Activated CD4-positive, CD25-positive, alpha-beta regulatory T cell (primary cell): ENCODE measurements at places on chromosomes 2 and 18.

DNA sequence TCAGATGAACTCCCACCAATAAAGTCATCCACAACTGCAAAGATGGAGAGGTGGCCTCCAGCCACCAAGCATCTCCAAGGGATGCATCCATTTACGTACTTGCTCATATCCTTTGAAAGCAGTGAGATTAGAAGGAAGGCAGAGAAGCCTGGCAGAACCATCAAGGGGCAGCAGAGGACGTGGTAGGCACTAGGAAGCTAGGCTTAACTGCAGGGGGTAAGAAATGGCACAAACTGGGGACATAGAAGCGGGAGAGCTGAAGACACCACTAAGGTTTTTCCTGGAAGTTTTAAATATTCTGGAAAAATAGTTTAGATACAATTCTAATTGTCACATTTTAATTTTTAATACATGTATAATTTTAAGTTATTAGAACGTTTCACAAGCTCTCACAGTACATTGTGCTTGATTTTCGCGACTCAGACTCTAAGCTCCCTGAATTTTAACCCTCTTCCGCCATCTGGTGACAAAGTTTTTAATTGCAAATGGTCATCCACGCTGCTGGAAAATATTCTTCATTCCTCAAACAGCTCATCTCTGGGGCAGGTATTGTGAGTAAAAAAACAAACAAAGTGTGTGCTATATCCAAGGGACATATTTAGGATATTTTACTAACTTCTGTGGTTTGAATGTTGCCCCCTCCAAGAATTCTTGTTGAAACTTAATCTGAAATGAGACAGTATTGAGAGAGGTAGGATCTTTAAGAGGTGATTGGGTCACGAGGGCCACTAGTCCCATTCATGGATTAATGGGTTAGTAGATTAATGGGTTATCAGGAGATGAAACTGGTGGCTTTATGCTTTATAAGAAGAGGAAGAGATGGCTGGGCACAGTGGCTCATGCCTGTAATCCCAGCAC, 1.6 kb upstream of the PSTPIP2 start:
- DNase-seq: no peak

- DNase-seq: peak; percentile 33
Observed at GRCh38 chr2:239380831-239381708, 19.8 kb downstream of the HDAC4 start.

DNA sequence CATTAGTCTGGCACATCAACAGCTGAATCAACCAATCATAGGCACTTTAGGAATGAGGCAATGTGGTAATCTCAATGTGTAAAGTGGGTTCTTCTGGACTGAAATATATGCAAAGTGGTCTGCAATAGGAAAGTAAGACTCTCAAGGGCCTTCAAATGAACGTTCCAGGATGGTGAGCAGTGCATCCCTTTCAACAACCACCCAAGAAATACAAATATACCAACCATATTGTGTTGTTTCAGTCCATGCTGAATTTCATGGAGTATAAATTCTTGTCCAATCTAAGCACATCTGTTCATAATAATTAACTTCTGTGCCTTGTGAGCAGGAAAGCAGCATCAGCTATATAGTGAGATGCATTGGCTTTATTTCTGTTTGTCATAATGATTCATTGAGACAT, 556.2 kb downstream of the THSD7B start:
- no peak for DNase-seq

GRCh38 chr2:117983040-117983439, 30.8 kb downstream of the CCDC93 start:
- DNase-seq: no peak

GRCh38 chr2:224807153-224807964, 91.2 kb upstream of the CCDC195 start:
- DNase-seq: no peak
